Bladder microvascular endothelial cell (primary cell): ENCODE measurements at places on chromosomes 7 and 10. TPM values are rescaled to one million over a fixed set of nuclear protein-coding genes. Genes with fewer than 3 reads are reported as not detected.

Gene HTRA1
- 38.7 and 137 TPM in 2 replicates for total RNA-seq

Gene ABCB8
- 14.6 and 26.1 TPM in 2 replicates for total RNA-seq

Gene SUFU
- total RNA-seq: 2.3 and 6.9 TPM in 2 replicates

Gene OR2A5
- not detected in 2 replicates for total RNA-seq

Gene EPHB4
- 224 and 582 TPM in 2 replicates for total RNA-seq

Gene SYT15B
- 0.06 TPM in 1 of 2 replicates, not detected in the other for total RNA-seq

Gene ZNF775
- 7.0 and 7.8 TPM in 2 replicates for total RNA-seq

Gene PIP
- total RNA-seq: not detected in 2 replicates

Gene C1QL3
- total RNA-seq: under 0.01 and 0.06 TPM in 2 replicates

Gene CCL24
- not detected in 2 replicates for total RNA-seq

Gene NUTM2E
- total RNA-seq: under 0.01 TPM in 1 of 2 replicates, not detected in the other

Gene ATG9B
- 0.19 TPM in 1 of 2 replicates, not detected in the other for total RNA-seq

Gene CYP26C1
- total RNA-seq: 1.1 and 2.1 TPM in 2 replicates

Gene C7orf57
- total RNA-seq: 0.19 TPM in 1 of 2 replicates, not detected in the other

Gene CYP3A4
- not detected in 2 replicates for total RNA-seq

Gene TEX47
- total RNA-seq: not detected in 2 replicates

Gene CTAGE15
- total RNA-seq: 0.06 TPM in 1 of 2 replicates, not detected in the other

Gene HOXA7
- 1.5 and 2.1 TPM in 2 replicates for total RNA-seq
